CD4-positive, alpha-beta T cell treated with Interleukin-4 for 4 hours (primary cell): ENCODE measurements at places on chromosomes 4 and X.

GRCh38 chr4:93232883-93233282 lies 595.7 kb upstream of the ATOH1 start:
- no peak for DNase-seq

DNA sequence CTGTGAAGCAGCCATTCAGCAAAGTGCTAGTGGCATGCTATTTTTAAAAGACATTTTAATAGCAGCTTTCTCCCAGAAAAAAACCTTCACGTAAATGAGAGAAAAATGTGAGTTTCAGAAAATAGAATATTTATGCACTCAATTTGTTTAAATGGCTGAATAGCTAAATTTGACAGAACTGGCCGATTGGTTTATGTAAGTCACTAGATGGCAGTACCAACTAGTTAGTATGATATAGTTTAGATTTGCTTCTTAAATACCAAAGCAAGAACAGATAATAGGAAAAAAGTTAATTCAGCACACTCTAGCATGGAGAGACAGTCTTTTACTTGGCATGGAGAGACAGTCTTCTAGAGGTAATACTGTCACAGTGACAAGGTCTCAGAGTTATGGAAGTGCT lies 250.1 kb downstream of the SNCA start:
- DNase-seq: no peak

- DNase-seq: peak; percentile 11
Observed at GRCh38 chrX:101430457-101431078, 22.5 kb downstream of the HNRNPH2 start.

DNA sequence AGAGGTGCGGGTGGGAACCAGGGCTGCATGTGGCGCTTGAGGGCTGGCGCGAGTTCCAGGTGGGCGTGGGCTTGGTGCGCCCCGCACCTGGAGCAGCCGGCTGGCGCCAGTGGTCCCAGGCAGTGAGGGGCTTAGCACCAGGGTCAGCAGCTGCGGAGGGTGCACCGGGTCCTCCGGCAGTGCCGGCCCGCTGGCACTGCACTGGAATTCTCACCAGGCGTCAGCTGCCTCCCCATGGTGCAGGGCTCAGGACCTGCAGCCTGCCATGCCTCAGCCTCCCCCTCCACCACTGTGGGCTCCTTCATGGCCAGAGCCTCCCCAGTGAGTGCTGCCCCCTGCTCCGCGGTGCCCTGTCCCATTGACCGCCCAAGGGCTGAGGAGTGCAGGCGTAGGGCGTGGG lies 174.0 kb downstream of the ADAM29 start:
- no peak for DNase-seq

DNA sequence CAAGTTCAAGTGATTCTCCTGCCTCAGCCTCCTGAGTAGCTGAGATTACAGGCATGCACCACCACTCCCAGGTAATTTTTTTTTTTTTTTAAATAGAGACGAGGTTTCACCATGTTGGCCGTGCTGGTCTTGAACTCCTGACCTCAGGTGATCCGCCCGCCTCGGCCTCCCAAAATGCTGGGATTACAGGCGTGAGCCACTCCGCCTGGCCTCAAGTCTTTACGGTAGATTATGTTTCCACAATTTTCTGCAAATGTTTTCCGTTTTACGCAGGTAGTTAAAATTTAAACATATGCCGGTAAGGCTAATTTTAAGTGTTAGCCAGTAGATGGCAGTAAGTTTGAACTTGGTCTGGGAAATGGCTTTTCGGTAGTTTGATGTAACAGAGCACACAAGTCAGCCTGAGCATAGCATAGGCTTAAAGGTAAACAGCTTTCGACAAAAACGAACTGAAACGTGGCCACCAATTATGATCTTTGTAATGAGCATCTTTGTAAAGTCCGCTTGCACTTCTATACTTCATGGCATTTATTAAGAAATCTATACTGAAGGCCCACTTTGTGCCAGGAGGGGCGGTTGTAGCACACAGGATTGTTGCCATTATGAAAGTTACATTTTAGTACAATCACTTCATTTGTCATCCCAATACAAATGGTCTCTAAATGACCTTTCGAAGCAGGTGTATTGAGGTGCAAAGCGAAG lies 31.1 kb downstream of the CCKAR start:
- DNase-seq: peak; percentile 46

GRCh38 chrX:31388946-31389345 lies 317.1 kb upstream of the FTHL17 start:
- DNase-seq: no peak

DNA sequence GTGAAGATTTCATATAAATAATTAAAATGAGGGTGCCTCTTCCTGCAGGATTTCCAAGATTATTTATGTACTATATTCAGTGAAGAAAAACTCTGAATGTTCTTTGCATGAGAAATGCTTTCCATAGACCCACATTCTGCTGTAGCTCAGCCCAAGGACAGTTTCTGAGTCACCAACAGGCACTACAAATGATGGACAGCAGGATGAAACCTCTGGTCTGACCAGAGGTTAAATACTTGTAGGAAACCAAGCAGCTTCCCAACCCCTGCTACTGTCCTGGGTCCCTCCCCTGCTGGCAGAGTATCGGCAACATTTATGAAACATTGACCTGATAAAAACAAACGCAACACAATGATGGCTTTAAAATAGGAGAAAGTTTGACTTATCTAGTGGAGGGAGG lies 73.1 kb downstream of the CXXC4 start:
- no peak for DNase-seq

GRCh38 chrX:23631136-23631535 lies 36.2 kb upstream of the PRDX4 start:
- no peak for DNase-seq

GRCh38 chr4:155666344-155667221 lies at the start of gene GUCY1A1:
Gene GUCY1A1, plus strand, starts transcription at chr4:155666848. Its CDS starts 30,020 bp downstream, at chr4:155696868.
- DNase-seq: no peak

GRCh38 chr4:54992266-54992665 lies 133.1 kb downstream of the KDR start:
- DNase-seq: no peak

DNA sequence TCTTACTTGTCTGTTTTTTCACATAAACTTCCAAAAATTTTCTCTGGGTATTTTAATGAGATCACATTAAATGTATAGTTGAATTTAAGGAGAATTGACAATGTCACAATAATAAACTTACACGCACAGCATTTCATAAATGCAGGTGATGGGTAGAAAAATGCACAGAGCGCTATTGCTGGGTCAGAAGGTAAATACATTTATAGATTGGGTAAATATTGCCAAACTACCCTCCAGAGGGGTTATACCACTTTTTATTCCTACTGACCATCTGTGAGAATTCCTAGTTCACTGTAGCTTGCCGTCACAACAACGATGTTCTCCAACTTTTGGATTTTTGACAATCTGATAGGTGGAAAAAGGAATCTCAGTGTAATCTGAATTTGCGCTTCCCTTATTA lies 34.6 kb downstream of the ANXA5 start:
- DNase-seq: no peak

DNA sequence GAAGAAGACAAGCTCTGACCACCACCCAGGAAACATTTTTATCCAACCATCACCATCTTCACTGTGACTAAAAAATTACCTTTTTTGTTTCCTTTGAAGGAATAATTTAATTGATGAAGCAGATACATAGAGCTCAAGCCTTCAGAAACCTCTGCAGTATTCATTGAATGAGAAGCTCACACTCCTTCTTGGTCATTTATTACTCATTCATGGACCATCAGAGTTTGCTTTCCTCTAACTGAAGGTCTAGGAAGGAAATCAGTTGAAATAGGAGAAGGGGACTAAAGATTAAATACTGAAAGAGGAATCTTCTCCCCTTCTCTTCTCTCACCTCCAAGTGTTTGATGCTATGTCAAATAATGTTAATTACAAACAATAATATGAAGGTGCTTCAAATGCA lies 290.6 kb upstream of the KLF3 start:
- no peak for DNase-seq

GRCh38 chrX:112688242-112688641 lies 8.5 kb upstream of the LHFPL1 start:
- DNase-seq: no peak

- DNase-seq: no peak
Observed at GRCh38 chrX:45434231-45434630, 233.6 kb upstream of the DIPK2B start.

GRCh38 chrX:73683236-73683859 lies 120.4 kb downstream of the CHIC1 start:
- no peak for DNase-seq

DNA sequence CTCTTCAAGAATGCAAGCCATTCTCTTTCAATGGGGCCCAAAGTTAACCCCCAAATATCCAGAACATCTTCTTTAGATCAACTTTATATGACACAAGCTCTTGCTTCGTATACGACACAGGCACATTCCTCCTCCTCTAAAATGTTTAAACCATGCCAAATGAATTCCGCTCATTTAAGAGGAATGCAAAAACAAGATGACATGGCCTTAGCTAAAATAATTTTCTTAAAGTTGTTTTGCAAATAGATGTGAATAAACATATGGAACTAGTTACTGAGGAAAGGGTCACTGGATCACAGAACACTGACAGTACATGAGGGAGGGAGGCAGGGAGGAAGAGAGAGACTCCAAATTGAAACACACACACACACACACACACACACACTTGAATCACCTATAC lies 97.4 kb downstream of the RASL11B start:
- DNase-seq: no peak

GRCh38 chr4:6071959-6072720 lies 53.9 kb upstream of the C4orf50 start:
- no peak for DNase-seq

DNA sequence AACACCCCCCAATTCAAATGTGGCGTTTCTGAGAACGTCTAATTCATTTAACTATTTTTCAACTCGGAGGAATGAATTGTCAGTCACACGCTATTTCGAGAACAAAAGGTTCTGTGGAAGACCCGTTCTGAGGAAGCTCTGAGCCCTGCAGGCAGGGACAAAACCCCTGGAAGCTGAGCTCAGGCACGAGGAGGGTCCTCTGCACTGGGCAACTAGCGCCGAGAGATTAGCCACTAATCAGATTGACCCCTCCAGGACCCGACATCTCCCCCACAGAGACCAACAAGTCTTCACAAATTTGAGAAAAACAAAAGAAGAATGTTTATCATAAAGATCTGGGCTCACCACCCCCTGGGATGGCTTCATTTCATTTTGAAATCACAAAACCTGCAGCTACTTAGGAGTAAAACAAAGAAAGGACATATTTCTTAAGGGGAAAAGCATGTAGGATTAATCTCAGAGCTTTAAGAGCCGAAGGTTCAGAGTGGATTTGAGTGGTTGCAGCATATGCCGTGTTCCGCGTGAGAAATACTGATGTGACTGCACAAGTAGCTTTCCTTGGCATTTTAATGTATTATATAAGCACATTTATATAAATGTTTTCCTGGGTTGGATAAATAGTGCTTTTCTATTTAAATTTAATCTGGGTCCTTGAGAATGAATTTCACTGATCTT lies 41.8 kb downstream of the ADRA2C start:
- DNase-seq: no peak

- no peak for DNase-seq
Observed at GRCh38 chr4:3500634-3501101, 31.6 kb downstream of the LRPAP1 start.

GRCh38 chr4:34289489-34289888 lies 1954.8 kb downstream of the ARAP2 start:
- DNase-seq: no peak

- no peak for DNase-seq
Observed at GRCh38 chrX:141185366-141185765, 8.4 kb upstream of the LDOC1 start.

GRCh38 chr4:54173281-54173912 lies 55.7 kb upstream of the PDGFRA start:
- no peak for DNase-seq

- no peak for DNase-seq
Observed at GRCh38 chr4:126961661-126962060, 671.1 kb upstream of the INTU start.

GRCh38 chrX:110755061-110755460 lies 40.6 kb downstream of the CHRDL1 start:
- no peak for DNase-seq

DNA sequence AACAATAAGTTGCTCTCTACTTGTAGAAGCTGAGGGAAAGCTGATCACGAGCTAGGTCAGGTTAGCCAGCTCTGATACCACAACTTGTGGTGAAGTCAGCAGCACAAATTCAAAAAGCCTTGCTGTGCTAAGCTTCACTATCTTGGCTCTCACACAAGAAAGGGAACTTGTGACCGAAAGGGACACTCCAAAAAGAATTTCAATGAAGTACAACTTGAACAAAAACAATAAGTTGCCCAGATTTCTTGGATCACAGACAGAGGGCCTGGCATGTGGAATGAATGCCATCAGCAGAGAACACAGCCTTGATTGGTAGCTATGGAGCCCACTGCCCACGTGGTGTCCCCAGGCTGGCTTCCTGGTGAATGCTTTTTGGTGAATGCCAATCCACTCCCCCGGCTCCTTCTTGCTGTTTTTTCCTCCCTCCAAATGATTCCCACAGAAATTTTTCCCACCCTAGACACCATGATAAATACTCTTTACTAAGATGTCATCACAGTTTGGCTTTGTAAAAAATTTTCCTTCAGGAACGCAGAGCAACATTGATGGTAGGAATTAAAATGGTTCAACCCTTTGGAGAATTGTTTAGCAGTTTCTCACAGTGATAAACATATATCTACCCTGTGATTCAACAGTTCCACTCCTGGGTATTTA lies 82.6 kb downstream of the ANXA3 start:
- no peak for DNase-seq

GRCh38 chr4:55184600-55185523 lies 59.5 kb upstream of the KDR start:
- peak; percentile 11 for DNase-seq

DNA sequence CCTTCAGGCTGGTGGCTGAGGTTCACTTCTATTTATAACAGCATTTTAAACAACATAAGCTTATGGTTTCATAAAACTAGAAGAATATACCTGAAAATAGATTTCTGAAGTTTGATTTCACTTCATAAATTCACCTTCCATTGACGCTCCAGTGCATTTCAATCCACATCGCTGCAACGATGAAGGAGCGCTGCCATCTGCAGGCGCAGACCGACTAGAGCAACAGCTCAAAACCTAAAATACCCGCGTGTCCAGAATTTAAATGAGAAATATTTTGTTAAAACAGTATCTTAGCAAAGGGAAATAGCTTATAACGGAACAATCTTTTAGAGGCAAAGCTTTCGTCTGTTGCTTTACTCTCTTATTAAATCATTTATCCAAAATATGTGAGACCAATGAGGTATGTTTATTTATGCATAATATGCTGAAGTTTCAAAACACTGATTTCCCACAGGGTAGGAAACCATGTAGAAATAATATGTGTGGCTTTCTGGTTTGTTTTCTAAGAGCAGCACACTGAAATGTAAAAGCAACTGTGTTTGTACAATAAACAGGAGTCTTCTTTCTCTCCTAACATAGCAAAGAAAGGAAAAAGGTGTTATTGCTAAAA lies 816.4 kb upstream of the FRG1 start:
- DNase-seq: no peak

- no peak for DNase-seq
Observed at GRCh38 chr4:54556587-54556986, 101.2 kb upstream of the KIT start.

GRCh38 chr4:73661646-73662119 lies 41.4 kb upstream of the RASSF6 start:
- DNase-seq: no peak

GRCh38 chr4:160414496-160414895 lies 1311.6 kb downstream of the RAPGEF2 start:
- no peak for DNase-seq

- DNase-seq: no peak
Observed at GRCh38 chr4:3720466-3720865, 45.7 kb upstream of the ADRA2C start.
